Right renal pelvis (tissue), 4 donors: ENCODE measurements at places on chromosomes 13 and 19.

- no peak for DNase-seq
These were observed 20.8 kb downstream of the RANBP3 start for GRCh38 chr19:5957170-5957569.

DNA sequence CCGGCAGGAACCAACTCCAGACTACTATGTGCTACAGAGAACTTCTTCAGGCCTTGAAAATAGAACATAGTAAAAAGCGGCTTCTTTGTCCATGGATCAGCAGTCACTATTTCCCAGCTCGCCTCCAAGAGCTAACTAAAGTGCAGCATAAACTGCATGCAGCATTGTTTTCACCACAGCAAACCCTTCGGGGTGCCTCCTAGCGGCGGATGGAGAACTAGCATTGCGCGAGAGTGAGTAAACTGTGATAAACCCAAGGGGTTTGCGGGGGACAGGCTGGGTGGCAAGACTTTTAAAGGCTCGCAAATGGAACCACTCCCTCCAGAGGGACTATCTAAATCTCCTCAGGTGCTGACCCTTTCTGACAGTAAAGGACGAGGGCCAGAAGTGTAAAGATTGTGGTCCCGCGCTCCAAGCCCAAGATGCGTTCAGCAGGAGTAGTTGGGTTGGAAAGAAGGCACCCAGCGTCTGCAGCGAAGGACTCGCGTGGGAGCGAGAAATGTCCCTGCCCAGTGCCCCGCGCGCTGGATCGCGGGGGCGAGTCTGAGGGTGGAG lies 21.5 kb upstream of the SGCG start:
- no peak for DNase-seq

DNA sequence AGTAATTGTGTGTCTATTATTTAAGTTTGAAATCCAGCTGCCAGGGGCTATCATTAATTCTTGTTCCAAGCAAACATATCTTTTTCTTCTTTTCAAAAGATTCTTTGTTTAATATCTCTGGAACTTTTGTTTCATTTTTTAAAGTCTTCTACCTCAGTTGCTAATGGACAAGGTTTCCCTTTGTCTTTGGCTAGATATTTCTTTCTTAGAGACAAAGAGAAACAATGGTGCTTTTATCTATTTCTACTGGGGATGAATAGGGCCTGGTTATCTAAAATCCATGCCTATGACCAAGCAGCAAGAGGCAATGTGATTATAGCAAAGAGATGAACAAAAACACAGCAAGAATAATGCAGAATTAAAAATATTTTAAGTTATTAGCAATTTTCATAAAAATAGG lies 661.3 kb upstream of the KLF12 start:
- no peak for DNase-seq

DNA sequence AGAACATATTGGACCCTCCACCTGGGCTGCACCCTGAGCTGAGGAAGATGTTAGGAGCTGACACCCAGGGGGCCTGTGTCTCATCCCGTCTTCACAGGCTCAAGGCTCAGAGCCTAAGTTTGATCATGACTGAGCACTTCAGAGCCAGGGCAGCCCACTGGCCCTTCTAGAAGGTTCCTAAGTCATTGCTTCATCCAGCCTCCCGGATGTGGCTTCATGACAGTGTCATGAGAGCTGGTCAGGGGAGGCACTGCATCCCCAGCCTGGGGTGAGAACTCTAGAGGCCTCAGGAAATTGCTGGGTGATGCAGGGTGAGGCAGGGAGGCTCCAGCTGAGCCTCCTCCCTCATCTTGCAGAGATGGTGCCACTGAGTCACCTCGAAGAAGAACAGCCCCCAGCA lies 24.9 kb upstream of the PIK3R2 start:
- DNase-seq = no peak

GRCh38 chr13:112929783-112930055 lies 39.3 kb upstream of the MCF2L start:
- DNase-seq = no peak

- no peak for DNase-seq
These were observed 673 bp downstream of the SPATA13 start for GRCh38 chr13:24161010-24161775.

GRCh38 chr19:45117167-45117594 lies 24.2 kb downstream of the PPP1R37 start:
- no peak for DNase-seq

GRCh38 chr13:83714236-83714635 lies 168.0 kb downstream of the SLITRK1 start:
- no peak for DNase-seq

DNA sequence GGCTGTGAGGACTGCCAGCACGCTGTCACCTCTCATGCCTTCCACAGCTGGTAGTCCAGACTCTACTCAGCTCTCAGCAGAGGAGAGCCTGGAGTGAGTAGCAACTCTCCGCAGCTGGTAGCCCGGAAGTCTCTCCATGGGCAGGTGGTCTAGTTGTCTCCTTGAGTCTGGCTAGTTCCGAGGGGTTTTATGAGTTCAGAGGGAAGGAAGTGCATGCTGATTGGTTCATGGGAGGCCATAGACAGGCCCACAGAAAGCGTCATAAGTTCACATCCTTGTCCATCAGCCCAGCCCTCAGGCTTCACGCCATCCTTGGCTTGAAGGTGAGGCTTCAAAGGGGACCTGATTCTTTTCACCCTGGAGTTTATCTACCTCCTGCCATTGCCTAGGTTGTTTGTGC lies 2662.4 kb upstream of the PCDH20 start:
- no peak for DNase-seq

GRCh38 chr13:98274921-98275487 lies 97.9 kb upstream of the RNF113B start:
- DNase-seq = no peak

GRCh38 chr13:67119481-67119894 lies 110.6 kb downstream of the PCDH9 start:
- DNase-seq = no peak

GRCh38 chr13:27997904-27998522 lies 9.5 kb upstream of the URAD start:
- no peak for DNase-seq

GRCh38 chr13:32039056-32039455 lies 7.5 kb downstream of the FRY start:
- no peak for DNase-seq

DNA sequence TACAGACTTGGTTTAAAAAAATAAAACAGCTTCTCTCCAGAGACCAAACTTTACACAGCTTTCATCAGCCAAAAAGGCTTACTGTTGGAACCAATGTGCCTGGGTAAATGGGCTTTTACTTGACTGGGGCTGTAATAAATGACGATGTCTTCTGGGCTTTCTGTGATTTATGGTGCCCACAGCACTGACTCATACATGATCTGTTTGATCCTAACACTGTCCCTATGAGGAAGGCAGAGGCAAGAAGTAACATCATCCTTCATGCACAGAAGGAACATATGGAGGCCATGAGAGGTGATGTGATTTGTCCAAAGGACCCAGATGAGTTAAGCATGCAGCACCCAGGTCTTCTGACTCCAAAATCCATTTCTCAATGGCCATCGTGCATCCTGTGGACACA lies 77.4 kb downstream of the DOCK9 start:
- no peak for DNase-seq

- no peak for DNase-seq
These were observed 8.6 kb downstream of the GTF2F1 start for GRCh38 chr19:6384381-6384780.

DNA sequence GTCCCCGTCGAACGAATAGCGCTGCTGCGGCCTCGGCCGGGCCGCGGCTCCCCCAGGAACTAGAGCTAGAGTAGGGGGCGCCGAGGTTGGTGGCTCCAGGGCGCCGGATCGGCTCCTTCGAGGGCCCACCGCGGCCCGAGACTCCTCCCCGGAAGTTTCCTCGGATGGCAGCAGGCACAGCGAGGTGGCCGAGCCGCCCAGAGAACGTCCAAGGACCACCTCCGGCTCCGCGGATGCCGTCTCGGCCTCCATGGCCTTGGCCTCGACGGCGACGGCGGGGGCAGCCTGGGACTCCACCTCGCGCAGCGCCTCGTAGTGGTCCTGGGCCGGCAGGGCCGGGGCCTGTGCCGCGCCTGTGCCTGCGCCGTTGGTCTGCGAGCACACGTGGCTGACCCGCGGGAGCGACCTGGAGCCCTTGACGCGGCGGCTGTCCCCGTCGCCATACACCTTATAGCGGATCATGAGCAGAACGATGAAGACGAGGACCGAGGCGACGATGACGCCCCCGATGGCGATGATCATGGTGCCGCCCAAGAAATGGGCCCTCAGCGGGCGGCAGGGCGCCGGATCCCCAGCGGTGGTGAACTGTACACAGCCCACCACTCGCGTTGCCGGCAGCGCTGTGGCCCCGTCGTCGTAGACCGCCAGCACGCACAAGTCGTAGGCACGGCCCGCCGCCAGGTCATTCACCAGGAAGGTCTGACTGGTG lies 11.8 kb downstream of the IFNL1 start:
- no peak for DNase-seq

DNA sequence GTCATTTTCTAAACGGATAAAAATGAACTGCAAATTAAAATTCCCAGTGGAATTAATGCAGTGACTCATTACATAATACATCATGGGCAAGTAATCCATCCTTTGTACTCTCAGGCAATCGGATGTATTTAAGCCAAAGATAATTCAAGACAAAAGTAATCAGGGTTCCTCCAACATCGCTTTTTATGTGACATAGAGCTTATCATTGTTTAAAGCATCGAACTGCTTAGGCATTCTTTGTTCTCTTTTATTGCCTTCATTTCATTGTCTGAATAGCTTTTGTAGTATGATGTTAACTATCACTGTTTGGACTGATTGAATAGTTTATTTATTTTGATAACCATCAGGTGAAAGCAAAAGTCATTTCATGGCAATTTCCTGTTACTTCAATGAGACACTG lies 209.4 kb downstream of the ITGBL1 start:
- DNase-seq = no peak

- DNase-seq = no peak
These were observed 11.7 kb downstream of the GNA11 start for GRCh38 chr19:3105641-3106508.

DNA sequence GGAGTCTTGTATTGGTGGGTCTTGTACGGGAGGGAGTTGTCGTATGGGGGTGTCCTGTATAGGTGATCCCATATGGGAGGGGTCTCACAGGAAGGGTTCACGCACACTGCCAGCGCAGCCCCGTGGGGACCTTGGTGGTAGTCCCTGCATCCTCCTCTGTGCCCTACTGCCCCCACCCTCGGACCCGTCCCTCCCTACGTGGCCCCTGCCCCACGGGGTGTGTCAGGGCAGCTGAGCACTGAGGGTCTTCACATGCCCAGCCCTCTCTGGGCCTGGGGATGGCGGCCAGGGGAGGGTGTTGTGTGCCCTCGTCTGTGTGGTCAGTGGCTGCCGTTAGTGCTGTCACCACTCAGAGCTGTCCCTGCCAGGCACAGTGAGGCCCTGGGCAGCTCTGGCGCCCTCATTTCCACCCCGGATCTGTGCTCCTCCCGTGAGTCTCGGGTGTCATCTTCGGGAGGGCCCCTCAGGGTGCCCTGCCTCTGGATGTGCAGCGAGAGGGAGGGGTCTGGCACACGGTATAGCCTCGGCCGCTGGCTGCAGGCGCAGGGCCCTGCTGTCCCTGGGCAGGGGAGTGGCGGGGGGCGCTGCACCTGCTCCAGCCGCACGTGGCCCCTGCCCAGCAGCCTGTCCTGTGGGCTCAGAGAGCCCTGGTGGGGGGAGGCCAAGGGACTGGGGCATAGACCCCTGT lies 16.0 kb upstream of the GNA15 start:
- DNase-seq = no peak

- DNase-seq = no peak
These were observed 240.6 kb downstream of the GGACT start for GRCh38 chr13:100347968-100348367.

DNA sequence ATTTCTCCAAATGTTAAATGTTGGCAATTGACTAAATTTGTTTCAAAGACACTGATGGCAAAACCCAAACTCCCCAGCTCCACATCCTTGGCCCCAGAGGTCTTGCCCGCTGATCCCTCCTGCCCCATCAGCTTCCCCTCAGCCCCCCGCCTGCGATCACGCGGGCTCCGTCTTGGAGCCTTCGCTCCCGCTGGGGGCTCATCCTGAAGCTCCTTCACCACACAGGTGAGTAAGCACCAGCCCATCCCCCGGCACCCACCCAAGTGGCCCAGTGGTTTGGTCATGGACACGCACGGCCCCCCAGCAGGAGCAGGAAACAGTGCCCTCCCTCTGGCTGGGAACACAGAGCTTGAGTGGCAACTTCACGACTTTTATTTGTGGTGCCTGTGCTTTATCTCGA lies 14.9 kb downstream of the EPS8L1 start:
- DNase-seq = no peak

- DNase-seq = no peak
These were observed 102.0 kb downstream of the ERCC5 start for GRCh38 chr13:102947745-102948405.

GRCh38 chr19:19542507-19542906 lies 4.4 kb downstream of the CILP2 start:
- DNase-seq = no peak

DNA sequence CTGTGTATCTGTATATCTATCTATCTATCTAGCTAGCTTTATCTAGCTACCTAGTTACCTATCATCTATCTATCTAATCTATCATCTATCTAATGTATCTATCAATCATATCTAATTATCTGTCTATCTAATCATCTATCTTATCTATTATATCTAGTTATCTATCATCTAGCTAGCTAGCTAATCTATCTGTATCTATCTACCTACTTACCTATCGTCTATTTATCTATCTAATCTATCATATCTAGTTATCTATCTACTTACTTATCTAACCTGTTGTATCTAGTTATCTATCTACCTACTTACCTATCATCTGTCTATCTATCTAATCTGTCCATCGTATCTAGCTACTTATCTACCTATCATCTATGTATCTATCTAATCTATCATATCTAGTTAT lies 17.9 kb downstream of the VSTM1 start:
- DNase-seq = no peak

GRCh38 chr19:54485851-54486250 lies 12.8 kb upstream of the CDC42EP5 start:
- DNase-seq = no peak

GRCh38 chr19:56960959-56961543 lies 120.5 kb upstream of the PEG3 start:
- DNase-seq = no peak

DNA sequence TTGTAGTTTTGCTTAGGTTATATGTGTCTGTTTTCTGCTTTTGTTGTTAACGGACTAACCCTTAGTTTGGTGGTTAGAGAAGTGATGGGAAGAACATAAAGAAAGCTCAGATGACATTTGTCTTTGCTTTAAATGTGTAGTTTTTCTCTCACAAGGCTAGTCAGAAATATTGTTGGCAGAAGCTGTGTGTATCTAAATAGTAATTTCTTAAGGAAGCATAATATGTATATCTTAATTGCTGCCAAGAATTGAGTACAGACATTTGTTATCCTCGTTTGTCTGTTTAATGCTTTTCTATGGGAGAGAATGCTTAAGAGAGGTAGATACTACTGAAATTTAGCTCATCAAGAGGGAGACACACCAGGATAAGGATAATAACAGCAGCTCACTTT lies 2.7 kb downstream of the RGCC start:
- DNase-seq = no peak

GRCh38 chr13:37023871-37024270 lies 23.3 kb downstream of the EXOSC8 start:
- no peak for DNase-seq

GRCh38 chr13:94342436-94343242 lies 136.8 kb downstream of the DCT start:
- no peak for DNase-seq
